ENCODE measurements at places on chromosomes 4 and X.

DNA sequence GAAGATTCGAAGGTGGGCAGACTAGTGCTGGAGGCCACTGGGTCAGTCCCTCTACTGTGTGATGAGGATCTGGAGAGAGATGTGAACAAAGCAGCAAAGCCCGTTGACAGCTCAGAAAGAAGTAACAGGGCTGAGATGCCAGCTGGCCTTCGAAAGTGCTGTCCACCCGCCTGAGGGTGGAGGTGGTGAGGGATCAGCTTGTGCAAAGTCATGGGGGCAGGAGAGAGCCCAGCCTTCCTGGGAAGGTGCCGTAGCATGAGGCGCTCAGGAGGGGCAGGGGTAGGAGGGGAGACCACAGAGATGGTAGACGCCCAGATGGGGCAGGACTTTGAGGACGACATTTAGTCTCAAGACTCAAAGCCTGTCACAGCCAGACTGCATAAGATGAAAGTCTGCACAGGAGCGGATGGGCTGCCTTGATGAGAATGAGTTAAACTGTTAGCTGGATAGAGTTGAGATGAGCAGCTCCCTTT, 19.7 kb downstream of the TBC1D14 start:
- no peak for DNase-seq

DNA sequence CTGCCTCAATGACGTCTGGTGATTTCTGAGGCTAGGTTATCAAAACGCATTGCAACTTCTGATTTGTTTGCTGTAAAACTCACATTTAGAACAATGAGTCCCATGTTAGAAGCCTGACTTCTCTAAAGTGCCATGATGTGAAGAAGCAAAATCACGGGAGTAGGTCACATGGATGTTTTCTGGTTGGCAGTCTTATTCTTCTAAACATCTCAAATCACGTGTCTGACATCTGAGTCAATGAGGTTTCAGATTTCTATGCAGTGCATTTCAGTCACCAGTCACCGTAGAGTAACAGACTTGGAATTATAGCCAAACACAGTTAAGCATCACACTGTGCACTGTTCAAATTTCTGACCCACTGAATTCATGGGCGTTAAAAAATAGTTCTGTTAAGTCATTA, 482.1 kb downstream of the TMA16 start:
- DNase-seq: no peak

DNA sequence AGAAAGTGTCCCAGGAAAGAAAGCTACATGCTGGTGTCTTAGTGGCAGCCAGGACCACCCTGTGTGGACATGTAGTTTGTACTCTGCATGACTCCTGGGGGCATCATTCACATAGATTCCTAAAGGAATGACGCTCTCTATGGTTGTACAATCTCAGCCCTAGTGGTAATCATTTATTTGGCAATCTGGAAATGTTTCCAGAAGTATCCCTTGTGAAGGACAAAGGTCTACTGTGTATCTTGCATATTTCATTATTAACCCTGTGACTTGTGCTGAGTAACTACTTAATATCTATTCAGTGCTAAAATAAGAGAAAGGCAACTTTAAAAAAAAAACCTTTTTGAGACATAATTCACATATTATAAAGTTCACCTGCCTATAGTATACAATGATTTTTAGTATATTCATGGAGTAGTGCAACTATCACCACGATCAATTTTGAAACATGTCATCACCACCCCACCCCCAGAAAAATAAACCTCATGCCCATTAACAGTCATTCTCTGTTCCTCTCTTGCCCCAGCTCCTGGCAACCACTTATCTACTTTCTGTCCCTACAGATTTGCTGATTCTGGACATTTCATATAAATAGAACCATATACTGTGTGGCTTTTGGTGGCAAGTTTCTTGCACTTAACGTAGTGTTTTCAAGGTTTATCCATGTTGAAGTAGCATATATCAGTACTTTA, 51.7 kb downstream of the SHROOM3 start:
- DNase-seq: no peak

DNA sequence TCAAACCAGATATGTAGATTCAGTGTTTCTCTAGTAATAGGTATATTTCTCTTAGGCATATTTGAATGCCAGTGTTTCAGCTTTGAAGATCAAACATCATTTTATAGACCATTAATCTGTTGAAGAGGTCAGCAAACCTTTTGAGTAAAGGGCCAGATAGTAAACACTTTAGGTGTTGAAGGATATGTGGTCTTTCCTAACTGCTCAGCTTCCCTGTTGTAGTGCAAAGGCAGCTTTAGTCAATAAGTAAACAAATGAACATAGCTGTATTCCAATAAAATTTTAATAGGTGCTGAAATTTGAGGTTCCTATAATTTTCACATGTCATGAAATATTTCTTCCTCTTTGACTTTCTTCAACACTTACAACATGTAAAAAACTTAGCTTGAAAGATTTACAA, 201.6 kb downstream of the ADGRL3 start:
- DNase-seq: no peak

DNA sequence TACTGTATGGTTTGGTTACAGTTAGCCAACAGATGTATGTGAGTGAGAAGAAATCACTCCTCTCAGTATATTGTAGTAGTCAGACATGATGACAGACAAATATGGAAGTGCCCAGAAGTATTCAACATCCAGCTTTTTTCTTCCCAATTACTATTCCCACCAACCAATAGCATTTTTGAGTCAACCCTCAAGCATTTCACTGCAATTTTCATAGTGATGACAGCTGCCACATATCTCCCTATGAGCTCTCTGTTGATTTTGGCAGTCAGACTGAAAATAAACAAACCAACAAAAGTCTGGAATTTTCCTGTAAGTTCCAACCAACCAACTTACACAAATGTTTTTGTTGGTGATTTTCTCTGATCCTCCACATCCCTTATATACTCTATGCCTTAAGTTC, 8.2 kb upstream of the TRAM1L1 start:
- DNase-seq: no peak

GRCh38 chr4:37599092-37599790, 86.9 kb downstream of the RELL1 start:
- no peak for DNase-seq

DNA sequence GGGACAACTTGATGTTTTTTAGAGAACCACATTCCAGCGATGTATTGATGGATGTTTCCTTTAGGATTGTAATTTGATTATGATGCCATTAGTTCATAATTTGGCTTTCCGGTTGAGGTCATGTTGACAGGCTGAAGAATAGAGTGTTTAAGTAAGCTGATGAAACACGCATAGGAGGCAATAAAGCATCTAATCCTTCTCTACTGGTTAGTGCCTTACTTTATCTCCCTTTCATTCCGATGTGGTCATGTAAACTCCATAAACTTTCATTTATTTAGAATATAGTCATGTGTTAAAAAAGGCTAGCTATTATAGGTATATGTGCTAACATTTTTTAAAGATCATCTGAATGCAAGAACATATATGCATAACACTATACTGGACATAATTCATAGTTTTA, 15.0 kb downstream of the FRMPD4 start:
- DNase-seq: no peak

DNA sequence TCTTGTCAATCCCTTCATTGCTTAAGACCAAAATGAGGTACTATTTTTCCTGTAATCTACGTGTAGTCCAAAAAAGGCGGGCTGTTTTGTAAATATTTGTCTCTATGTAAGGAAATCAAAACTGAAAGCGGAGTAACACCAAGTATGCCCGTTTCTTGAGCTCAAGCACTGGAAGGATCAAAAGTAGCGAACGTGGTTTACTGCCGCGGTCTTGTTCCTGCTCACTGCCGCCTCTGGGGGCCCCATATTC, 71.5 kb downstream of the AFF1 start:
- no peak for DNase-seq

DNA sequence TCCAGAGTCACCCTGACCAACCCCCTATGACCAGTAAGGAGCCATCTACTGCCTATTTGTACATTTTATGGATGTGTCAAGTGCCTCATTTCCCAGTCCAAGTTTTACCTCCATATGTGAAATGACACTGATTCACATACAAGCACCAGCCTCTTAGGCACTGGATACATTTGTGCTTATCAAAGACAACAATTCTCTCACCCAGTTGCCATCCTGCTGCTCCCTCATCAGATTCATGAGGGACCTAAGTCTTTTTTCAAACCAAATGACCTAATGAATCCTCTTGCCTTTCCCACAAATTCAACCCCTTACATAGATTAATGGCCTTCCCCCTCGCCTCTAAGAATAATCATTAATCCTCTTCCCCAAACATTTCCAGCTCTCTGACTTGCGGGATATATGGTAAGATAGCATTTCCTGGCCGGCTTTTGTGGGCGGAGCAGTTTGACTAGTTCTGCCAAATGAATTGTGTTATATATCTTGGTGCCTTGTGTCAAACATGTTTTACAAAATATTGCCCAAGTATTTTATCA, 233.9 kb downstream of the ARAP2 start:
- no peak for DNase-seq

GRCh38 chr4:149754526-149754925, 61.1 kb downstream of the IQCM start:
- DNase-seq: no peak

DNA sequence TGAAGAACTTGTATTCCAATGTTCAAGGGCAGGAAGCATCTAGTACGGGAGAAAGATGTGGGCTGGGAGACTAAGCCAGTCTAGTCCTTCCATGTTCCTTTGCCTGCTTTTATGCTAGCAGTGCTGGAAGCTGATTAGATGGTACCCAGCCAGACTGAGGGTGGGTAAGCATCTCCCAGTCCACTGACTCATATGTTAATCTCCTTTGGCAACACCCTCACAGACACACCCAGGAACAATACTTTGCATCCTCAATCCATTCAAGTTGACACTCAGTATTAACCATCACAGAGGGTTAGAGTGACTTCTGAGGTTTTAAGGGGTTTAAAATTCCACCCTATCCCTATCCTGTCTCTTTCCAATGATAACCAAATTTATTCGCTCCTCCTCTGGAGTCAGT, 6.5 kb downstream of the HMGN5 start:
- no peak for DNase-seq

GRCh38 chr4:60485276-60485675, 714.9 kb upstream of the ADGRL3 start:
- DNase-seq: no peak

DNA sequence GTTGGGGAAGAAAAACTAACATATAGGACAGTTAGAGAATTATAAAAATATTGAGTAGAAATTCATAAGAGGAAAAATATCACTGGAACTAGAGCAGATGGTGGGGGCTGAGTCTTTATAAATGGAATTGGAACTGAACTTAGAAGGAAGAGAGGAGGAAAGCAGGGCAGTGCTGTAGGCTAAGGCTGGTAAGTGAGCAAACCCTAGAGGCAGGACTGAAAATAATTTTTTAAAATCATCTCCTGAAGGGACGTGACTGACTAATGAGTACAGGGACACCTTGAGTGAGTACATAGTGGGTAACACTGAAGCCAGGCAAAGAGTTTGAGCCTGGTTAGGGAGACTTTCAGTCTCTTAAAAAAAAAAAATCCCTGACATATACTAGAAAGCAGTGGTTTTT, 63.3 kb downstream of the GALNT7 start:
- no peak for DNase-seq

- no peak for DNase-seq
Measured at GRCh38 chr4:118398226-118399090, 45.7 kb upstream of the PRSS12 start.

- DNase-seq: no peak
Measured at GRCh38 chr4:107046261-107046660, 10.1 kb upstream of the DKK2 start.

DNA sequence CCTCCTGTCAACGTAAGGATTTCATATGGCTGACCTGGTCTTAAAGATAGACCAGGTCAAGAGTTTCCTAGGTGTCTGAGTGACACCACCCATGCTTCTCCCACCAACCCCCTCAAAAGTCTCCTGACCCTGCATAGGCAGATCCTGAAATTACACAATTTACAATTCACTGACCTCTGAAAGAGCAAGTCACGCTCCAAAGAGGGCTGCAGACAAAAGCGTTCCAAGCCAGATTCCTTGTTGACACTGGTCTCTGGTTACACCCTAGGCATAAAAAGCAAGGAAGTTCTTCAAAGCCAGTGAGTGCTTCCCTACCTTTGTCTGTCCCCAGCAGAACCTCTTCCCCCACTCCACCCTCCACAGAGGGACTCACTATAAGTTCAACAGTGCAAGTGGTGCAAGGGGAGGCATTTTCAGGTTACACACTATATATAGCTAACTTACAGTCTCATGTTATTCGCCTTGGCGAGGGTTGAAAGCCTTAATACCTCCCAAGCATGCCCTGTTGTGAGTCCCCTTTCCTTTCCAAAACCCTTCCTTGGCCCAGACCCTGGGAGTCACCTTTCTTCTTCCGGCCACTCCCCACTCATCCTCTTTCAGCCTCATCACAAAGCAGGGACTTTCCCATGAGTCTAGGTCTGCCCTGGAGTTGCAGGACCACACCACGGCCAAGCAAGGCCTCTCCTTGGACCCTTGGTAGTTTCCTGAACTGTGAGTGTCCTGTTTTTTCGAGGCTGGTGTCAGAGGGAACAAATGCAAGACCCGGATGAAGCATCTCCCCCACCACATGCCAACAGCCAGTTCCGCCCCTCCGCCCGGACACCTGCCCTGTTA, 58.0 kb upstream of the KLF3 start:
- no peak for DNase-seq

GRCh38 chr4:176546975-176547374, 227.2 kb downstream of the SPCS3 start:
- DNase-seq: no peak

DNA sequence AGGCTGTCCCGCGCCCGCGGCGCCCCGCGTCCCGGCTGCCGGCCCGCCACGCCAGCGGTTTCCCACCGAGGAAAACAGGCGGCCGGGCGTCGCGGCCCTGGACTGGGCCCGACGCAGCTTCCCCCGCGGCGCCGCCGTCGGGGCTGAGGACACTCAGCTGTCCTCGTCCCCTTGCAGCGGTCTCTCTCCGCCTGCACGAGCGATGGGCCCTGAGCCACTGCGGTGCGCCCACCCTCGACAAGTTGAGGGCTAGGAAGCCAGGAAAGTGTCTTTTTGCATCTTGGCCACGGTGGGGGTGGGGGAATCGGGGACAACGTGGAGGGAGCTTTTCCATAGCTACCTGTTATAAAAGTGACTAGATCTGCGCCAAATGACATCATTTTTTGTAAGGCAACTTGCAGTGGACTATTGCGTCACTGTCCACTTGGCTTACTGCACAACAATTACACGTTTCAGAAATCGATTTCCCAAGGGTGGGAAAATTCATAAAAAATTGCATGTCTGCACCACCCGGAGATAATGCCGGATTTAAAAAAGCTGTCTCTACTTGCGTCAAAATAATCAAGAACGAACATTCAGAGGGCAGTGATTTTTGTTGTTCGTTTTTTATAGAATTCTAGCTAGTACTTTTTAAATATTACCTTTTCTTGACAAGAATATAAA, 1.1 kb downstream of the KLHL15 start:
- DNase-seq: no peak

- DNase-seq: no peak
Measured at GRCh38 chrX:103624111-103624510, 4.7 kb upstream of the TCEAL1 start.

- no peak for DNase-seq
Measured at GRCh38 chrX:114611018-114611619, 27.2 kb downstream of the HTR2C start.

DNA sequence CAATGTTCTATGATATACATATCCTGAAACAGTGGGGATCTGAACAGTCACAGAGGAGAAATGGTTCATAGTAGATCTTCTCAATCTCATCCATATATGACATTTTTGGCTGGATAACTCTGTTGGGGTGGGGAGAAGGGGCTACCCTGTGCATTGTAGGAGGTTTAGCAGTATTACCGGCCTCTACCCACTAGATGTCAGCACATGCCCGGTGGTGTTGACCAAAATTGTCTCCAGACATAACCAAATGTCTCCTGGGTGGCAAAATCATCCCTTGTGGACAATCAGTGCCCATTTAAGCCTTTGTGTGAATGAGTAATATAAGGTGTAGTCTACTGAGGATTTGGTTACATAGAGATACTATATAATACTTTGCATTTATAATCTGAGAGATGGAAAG, 89.9 kb downstream of the PLS3 start:
- DNase-seq: peak; percentile 52

Measured in mesothelial cell of epicardium (in vitro differentiated cells).